Muscle of back (tissue), 13 donors: ENCODE measurements at places on chromosomes 16 and 17. TPM values are rescaled to one million over a fixed set of nuclear protein-coding genes. Genes with fewer than 3 reads are reported as not detected.

CA4 gene
- polyA plus RNA-seq = 7.7 TPM

ZG16 gene
- polyA plus RNA-seq = not detected

ITGAD gene
- 0.26 TPM for polyA plus RNA-seq

TM4SF5 gene
- polyA plus RNA-seq = not detected

HBQ1 gene
- polyA plus RNA-seq = 0.61 TPM

GPT2 gene
- polyA plus RNA-seq = 28.2 TPM

KRTAP4-9 gene
- not detected for polyA plus RNA-seq

CNP gene
- 35.3 TPM for polyA plus RNA-seq

CCL4 gene
- 6.2 TPM for polyA plus RNA-seq

TMIGD1 gene
- polyA plus RNA-seq = not detected
